ENCODE measurements at places on chromosomes 12 and 14.

DNA sequence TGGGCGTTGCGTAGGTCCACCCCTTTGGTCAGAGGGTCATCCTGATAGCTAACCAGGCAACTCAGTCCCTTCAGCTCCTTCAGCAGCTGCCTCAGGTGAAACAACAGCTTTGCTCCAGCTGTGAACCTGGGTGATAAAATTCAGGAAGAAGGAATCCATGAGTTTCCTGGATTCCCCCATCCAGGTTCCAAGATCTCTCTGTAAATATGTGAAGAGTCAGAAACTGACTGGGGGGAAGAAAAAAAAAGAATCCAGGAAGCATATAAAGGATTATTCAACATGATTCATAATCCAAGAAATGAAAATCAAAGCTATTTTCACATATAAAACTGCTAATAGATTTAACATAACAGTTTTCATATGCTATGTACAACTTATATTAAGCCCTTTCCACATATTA lies 8.6 kb downstream of the STAT2 start:
- DNase-seq, result no peak

DNA sequence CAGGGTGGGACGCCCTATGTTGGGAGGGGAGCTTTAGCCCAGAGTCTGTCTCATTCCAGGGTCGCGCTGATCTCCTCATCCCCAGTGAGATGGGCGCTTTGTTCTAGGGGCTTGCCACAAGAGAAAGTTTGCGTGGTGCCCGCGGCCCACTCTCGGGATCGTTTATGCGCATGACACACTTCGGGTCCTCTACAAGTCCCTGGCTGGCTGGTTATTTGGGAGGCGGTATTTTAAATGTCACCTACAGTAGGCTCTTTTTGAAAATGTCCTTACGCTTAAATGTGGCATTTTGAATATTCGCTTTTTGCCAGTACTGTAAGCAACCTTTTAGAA lies 541 bp downstream of the GOLT1B start:
- DNase-seq, result peak; percentile 4

GRCh38 chr14:79551523-79551922 lies 659.8 kb downstream of the DIO2 start:
- no peak for DNase-seq

- no peak for DNase-seq
Observed at GRCh38 chr12:59603754-59604153, 7.9 kb downstream of the SLC16A7 start.

DNA sequence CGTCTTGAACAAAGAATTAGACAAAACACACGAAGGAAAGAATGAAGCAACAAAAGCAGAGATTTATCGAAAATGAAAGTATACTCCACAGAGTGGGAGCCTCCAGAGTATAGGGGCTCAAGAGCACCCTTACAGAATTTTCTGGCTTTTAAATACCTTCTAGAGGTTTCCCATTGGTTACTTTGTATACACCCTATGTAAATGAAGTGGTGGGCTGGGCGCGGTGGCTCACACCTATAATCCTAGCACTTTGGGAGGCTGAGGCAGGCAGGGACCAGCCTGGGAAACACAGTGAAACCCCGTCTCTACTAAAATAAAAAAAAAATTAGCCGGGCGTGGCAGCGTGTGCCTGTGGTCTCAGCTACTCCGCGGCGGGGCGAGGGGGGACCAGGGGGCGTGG lies 13.1 kb upstream of the DNM1L start:
- no peak for DNase-seq

GRCh38 chr12:130504110-130504839 lies 166.6 kb downstream of the PIWIL1 start:
- DNase-seq, result no peak

DNA sequence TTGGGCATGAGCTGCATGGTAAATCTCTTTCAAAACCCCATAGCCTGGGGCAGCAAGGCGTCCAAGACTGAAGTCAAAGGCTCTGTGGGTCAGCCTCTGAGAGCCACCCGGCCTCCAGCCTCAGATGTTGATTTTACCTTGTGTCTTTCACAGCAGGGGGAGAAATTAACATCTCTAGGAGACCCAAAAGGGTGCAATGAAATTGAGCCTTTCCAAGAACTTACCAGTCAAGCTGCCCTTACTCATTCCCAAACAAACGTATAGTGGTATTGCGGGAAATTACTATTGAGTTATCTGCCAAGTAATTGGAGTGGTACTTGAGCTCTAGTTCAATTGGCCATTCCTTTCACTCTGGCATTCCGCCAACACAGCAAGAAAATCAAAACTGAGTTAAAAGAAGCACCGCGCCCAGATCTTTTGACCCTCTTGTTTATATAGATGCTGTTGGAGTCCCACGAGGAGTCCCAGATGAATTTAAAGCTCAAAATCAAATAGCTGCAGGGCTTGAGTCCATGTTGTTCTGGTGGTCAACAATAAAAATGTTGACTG lies 380.7 kb upstream of the SYT1 start:
- no peak for DNase-seq

GRCh38 chr14:72775923-72776554 lies 117.9 kb downstream of the DPF3 start:
- no peak for DNase-seq

- no peak for DNase-seq
Observed at GRCh38 chr12:56724701-56724971, 463 bp downstream of the NACA start.

DNA sequence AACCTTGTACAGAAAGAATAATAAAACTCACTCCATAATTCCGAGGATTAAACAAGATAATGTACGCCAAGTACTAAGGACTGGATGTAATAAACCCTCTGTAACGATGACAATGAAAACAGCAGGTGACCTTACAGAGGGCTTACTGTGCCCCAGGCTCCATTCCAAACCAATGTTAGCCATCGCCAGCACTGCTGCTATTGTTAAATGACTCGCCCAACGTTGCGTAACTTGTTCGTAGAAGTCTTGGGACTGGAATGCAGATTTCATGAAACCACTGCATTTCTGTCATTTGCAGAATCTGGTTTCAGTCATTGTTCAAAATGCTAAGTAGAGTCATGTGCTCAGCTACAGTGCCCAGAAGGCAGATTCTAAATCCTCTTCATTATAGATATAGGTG lies 728 bp upstream of the STON2 start:
- peak; percentile 38 for DNase-seq

- DNase-seq, result no peak
Observed at GRCh38 chr12:85422762-85423161, 142.7 kb downstream of the ALX1 start.

DNA sequence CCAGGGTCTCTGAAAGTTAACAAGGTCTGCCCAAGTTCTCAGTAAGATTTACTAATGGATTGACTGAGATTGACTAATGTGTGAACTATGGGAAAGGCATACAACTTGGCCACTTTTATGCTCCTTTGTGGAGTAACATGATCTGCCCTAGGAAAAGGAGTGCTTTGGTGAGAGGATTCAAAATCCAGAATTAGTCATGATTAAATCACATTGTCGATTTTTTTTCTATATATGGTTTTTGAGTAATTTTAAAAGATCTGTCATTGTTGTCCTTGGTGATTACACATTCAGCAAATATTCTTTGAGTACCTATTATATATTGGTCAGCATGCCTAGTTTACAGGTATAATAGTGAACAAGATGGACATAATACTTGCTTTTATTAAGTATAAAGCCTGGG lies 147.7 kb upstream of the SYT10 start:
- no peak for DNase-seq

DNA sequence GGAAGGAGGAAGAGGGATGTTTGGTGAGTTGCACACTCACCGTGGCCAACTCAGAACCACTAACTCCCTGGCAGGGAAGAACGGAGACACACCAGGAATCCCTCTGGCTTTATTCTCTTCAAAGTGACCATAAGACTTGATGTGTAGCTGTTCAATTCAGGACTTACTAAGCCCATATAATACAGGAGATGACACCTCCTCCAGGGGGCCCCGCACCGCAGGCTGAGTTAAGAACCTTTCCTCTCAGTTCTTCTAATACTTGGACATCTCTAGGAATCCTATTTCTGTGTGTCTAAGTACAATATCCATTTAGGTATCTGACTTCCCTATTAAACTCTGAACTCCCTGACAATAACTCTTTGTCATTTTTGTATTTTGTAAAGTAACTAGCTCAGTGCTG lies 49.5 kb downstream of the DCAF4 start:
- no peak for DNase-seq

- DNase-seq, result no peak
Observed at GRCh38 chr14:51082349-51082748, 12.6 kb downstream of the TRIM9 start.

GRCh38 chr14:91516663-91517388 lies 6.7 kb upstream of the PPP4R3A start:
- no peak for DNase-seq

- DNase-seq, result no peak
Observed at GRCh38 chr14:22313172-22313801, 275.7 kb downstream of the DAD1 start.

DNA sequence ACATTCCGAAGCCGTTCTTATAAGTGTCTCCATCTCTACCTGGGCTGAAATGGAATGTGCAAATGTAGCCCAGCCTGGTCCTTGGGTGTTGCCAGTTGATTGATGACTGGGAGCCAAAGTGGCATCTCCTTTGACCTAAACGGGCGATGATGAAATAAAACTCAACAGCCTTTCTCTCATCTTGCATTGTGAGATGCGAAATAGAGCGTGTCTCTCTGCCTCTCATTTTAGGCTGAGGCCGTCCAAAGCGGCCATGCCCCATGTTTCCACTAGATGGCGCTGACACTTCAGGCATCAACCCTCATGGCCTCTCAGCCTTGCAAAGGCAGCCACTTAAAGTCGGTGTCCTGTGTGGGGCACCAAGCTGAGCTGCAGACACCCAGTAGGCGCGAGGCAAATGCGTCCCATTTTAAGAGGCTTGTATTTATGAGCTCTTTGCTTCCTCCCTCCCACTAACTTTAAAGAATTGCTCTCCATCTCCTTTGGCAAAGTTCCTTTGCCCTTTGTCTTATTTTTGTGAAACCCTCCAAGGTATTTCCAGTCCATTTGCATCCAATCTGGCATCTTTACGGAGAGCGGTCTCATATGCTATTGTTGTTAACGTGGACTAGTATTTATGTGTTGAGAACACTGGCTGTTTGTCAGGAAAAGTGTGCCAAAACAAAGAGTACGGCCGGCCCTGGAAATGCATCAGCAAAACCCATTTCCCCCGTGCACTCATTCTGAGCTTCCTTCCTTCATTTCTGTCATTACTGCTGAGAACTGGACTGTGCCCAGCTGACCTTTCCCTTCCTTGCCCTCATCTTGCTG lies 25.0 kb downstream of the GPRC5A start:
- peak; percentile 50 for DNase-seq
